ENCODE measurements at places on chromosomes 5 and 9. TPM values are rescaled to one million over a fixed set of nuclear protein-coding genes. Genes with fewer than 3 reads are reported as not detected.

Gene ADAMTS6
- 1.8 TPM for total RNA-seq

Gene IFNA2
- not detected for total RNA-seq

Gene SLC25A48
- not detected for total RNA-seq

Gene TOR1B
- 22.1 TPM for total RNA-seq

Gene TAF11L10
- total RNA-seq: not detected

GRCh38 chr5:52987711-52988331 is 1.3 kb upstream of the ITGA2 start:
- H3K27ac ChIP-seq: no peak overlapping the region
- DNase-seq: no peak
- H3K27me3 ChIP-seq: peaks cover 40% of the 10 kb centered on the region
- H3K4me1 ChIP-seq: peaks cover 32% of the 10 kb centered on the region

DNA sequence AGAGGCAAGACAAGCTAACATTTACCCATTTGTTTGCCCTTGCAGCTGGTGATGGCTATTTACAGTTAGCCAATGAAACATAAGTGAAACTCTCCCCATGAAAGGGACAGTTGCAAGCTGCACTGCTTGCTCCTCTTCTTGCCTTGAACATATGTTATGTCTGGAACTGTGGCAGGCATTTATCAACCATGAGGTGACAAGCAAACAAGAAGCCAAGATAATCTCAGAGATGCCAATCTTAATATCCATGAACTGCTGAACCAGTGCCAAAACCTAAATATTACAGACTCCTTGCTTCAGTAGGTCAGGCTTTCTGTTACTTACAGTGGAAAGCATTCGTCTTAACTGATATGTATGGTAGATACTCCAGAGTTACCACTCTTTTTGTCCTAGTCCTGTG is 133.4 kb downstream of the ACTBL2 start:
- H3K27me3 ChIP-seq: no peaks in the 10 kb centered on the region
- H3K4me1 ChIP-seq: no peaks in the 10 kb centered on the region
- no peak overlapping the region for H3K4me3 ChIP-seq
- H3K36me3 ChIP-seq: no peaks in the 10 kb centered on the region

- no peaks in the 10 kb centered on the region for H3K4me1 ChIP-seq
- no peak overlapping the region for H3K27ac ChIP-seq
- H3K27me3 ChIP-seq: no peaks in the 10 kb centered on the region
- peaks cover 75% of the 10 kb centered on the region for H3K36me3 ChIP-seq
These were observed 92.2 kb downstream of the DOCK8 start for GRCh38 chr9:306907-307306.

DNA sequence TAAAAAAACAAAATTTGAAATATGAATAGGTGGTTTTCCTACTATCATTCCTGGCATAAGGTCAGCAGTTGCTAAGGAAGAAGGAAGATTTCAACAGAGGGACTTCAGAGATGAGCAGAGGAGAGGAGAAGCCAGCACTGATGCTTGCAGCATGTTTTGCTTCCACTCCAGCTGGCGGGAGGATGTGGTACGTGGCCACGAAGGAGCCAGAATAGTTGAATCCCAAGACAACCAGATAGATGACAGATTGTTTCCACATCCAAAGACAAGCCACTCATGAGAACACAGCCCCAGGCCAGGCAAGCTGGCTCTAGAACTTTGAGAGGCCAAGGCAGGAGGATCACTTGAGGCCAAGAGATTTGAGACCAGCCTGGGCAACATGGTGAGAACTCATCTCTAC is 15.1 kb downstream of the TIMD4 start:
- DNase-seq: peak; percentile 77
- no peaks in the 10 kb centered on the region for H3K27me3 ChIP-seq
- H3K4me1 ChIP-seq: peaks cover 47% of the 10 kb centered on the region
- peaks cover 54% of the 10 kb centered on the region for H3K36me3 ChIP-seq

DNA sequence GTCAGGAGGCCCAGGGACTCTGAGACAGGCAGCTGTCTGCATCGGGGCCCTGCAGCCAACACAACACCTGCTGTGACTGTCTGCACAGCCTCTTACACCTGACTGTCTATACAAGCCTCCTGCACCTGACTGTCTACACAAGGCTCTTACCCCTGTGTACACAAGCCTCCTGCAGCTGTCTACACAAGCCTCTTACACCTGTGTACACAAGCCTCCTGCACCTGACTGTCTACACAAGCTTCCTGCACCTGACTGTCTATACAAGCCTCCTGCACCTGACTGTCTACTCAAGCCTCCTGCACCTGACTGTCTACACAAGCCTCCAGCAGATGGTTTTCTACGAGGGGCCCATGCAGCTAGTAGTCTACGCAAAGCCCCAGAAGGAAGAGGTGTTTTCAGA is 18.6 kb downstream of the IRX2 start:
- H3K4me1 ChIP-seq: no peaks in the 10 kb centered on the region
- no peak overlapping the region for H3K27ac ChIP-seq
- no peak overlapping the region for H3K4me3 ChIP-seq
- H3K36me3 ChIP-seq: no peaks in the 10 kb centered on the region
- DNase-seq: no peak

- DNase-seq: peak; percentile 51
- no peak overlapping the region for H3K4me3 ChIP-seq
- no peaks in the 10 kb centered on the region for H3K36me3 ChIP-seq
- peaks cover 11% of the 10 kb centered on the region for H3K27me3 ChIP-seq
- no peaks in the 10 kb centered on the region for H3K4me1 ChIP-seq
These were observed 33.1 kb downstream of the DAB2IP start for GRCh38 chr9:121684381-121685145.

- H3K4me1 ChIP-seq: no peaks in the 10 kb centered on the region
- H3K27ac ChIP-seq: no peak overlapping the region
- H3K27me3 ChIP-seq: peaks cover 36% of the 10 kb centered on the region
- H3K4me3 ChIP-seq: no peak overlapping the region
These were observed 63.3 kb upstream of the SLC30A5 start for GRCh38 chr5:69030358-69031062.

GRCh38 chr5:154044099-154044498 is 5.3 kb downstream of the MFAP3 start:
- no peak overlapping the region for H3K27ac ChIP-seq
- H3K4me3 ChIP-seq: no peak overlapping the region
- H3K27me3 ChIP-seq: no peaks in the 10 kb centered on the region
- no peak for DNase-seq
- H3K4me1 ChIP-seq: peaks cover 59% of the 10 kb centered on the region
- H3K36me3 ChIP-seq: peaks cover 18% of the 10 kb centered on the region

DNA sequence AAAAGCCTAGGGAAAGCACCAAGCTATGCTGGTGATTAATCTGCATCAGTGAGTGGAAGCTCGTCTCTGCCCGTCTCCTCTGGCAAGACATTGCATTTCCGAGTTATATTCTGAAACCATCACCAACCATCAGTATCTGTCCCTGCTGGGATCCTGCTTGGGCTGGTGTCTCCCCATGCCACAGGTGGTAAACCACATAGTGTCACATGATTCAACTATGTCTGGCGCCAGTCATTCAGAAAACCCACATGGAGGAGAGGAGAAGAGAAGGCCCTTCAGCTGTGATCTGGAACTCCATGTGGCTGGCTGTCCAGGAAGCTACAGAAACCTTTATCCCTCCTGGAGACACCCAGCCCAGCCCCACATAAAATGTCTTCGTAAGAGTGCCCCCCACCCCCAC is 4.8 kb downstream of the IL9 start:
- no peak overlapping the region for H3K4me3 ChIP-seq
- H3K4me1 ChIP-seq: peaks cover 11% of the 10 kb centered on the region
- peak; percentile 45 for DNase-seq
- H3K27me3 ChIP-seq: peaks cover 26% of the 10 kb centered on the region

- no peak overlapping the region for H3K4me3 ChIP-seq
- no peaks in the 10 kb centered on the region for H3K4me1 ChIP-seq
- H3K27me3 ChIP-seq: no peaks in the 10 kb centered on the region
- no peaks in the 10 kb centered on the region for H3K36me3 ChIP-seq
- no peak overlapping the region for H3K27ac ChIP-seq
These were observed 412.9 kb upstream of the RGMB start for GRCh38 chr5:98360548-98360947.

DNA sequence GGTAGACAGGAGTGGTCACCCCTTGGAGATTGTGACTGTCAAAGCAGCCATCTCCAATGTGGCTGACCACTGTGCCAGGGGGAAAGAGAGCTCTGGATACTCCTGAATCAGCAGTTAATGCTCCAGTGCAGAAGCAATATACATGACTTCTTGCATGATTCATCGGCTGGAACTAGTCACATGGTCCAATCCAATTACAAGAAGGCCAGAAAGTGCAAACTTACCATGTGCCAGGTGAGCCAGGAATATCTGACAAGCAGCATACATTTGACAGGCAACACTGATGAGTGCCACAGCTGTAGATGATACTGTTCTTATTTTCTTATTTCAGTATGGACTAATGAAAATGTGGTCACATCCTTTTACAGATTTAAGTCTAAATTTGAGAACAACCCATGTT is 440.0 kb upstream of the MPDZ start:
- H3K27ac ChIP-seq: no peak overlapping the region
- no peaks in the 10 kb centered on the region for H3K27me3 ChIP-seq
- DNase-seq: no peak
- H3K4me1 ChIP-seq: no peaks in the 10 kb centered on the region
- H3K36me3 ChIP-seq: no peaks in the 10 kb centered on the region

DNA sequence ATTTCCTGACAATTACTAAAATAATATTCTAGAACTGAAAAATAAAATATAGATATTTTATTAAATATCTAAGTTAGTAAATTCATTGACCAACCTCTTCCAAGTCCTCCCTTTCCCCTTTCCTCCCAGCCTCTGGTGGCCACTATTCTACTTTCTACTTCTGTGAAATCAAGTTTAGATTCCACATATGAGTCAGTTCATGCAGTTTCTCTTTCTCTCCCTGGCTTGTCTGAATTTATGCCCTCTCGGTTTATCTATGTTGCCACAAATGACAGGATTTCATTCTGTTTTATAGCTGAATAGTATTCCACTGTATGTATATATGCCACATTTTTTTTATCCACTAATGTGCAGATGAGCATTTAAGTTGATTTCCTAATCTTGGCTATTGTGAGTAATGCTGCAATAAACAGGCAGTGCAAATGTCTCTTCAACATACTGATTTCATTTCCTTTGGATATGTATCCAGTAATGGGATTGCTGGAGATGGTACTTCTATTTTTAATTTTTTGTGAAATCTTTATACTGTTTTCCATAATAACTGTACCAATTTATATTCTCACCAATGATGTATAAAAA is 52.3 kb downstream of the WDR36 start:
- DNase-seq: no peak
- H3K4me3 ChIP-seq: no peak overlapping the region
- H3K27me3 ChIP-seq: peaks cover 7% of the 10 kb centered on the region
- H3K36me3 ChIP-seq: no peaks in the 10 kb centered on the region
- H3K27ac ChIP-seq: no peak overlapping the region

GRCh38 chr9:89478821-89479668 is 18.9 kb downstream of the SEMA4D start:
- peaks cover 92% of the 10 kb centered on the region for H3K4me1 ChIP-seq
- peak overlapping the region; percentile 91 for H3K27ac ChIP-seq
- no peak for DNase-seq

DNA sequence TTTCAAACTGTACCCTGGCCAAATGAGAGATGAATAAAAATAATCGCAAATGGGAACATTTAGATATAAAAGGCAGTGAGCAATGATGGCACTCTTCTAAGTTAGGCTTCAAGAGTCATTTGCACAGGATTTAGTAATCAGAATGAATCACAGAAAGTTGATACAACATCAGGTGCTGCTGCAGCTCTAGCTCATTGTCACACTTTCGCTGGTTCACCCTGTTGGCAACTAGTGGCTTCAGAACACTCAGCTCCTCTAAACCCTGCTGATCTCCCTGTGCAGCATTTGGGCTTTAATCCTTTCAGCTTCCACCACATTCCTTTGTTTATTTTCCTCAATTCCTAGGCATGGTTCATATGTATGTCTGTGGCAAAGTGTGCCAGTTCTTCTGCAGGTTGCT is 2071.2 kb upstream of the CDH6 start:
- no peak overlapping the region for H3K27ac ChIP-seq
- H3K27me3 ChIP-seq: no peaks in the 10 kb centered on the region
- H3K4me3 ChIP-seq: no peak overlapping the region
- no peaks in the 10 kb centered on the region for H3K36me3 ChIP-seq
- no peaks in the 10 kb centered on the region for H3K4me1 ChIP-seq

DNA sequence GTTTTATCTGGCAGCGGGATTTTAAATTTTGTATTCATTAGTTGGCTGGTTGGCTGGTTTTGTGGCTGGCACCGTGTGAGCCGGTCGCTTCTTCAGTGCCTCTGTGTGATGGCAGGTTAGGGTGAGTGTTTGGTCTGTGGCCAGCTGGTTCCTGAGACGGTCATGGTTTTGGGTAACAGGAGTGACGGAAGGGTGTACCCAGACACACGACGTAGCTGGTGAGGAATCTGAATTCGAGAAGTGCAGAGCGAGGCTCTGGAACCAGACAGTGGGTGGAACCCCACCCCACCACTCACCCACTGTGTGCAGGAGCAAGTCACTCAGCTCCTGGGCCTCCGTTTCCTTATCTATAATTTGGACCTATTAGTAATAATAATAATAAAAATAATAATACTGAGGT is 2.7 kb downstream of the BTNL9 start:
- H3K36me3 ChIP-seq: no peaks in the 10 kb centered on the region
- H3K27ac ChIP-seq: no peak overlapping the region
- H3K27me3 ChIP-seq: peaks cover 24% of the 10 kb centered on the region

GRCh38 chr5:120304663-120305062 is 159.4 kb upstream of the PRR16 start:
- H3K4me3 ChIP-seq: no peak overlapping the region
- H3K27me3 ChIP-seq: no peaks in the 10 kb centered on the region
- no peak for DNase-seq
- H3K36me3 ChIP-seq: no peaks in the 10 kb centered on the region
- H3K27ac ChIP-seq: no peak overlapping the region

DNA sequence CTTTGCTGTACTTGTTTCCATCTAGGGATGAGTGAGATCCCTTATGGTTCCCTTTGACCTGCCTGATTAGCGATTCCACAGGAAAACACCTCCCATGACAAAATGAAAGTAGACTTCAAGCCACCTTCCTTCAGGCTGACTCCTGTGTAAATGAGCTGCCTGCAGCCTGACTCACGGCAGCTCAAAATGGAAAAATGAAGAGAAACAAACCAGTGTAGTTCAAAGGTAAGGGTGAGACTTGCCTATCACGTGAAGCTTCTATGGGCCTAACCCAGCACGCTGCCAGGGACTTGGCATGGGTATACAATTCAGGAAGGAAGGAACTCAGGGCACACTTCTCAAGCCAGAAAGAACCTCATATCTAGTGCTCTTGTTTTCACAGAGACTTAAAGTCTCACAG is 110.1 kb upstream of the LRRTM2 start:
- no peaks in the 10 kb centered on the region for H3K27me3 ChIP-seq
- H3K4me3 ChIP-seq: no peak overlapping the region
- peaks cover 4% of the 10 kb centered on the region for H3K36me3 ChIP-seq
- peaks cover 42% of the 10 kb centered on the region for H3K4me1 ChIP-seq
- DNase-seq: no peak

GRCh38 chr9:76395381-76395780 is 1.2 kb upstream of the RFK start:
- H3K4me3 ChIP-seq: peak overlapping the region; percentile 90
- peaks cover 35% of the 10 kb centered on the region for H3K4me1 ChIP-seq
- no peak for DNase-seq

- no peak overlapping the region for H3K4me3 ChIP-seq
- H3K27ac ChIP-seq: no peak overlapping the region
These were observed 33.6 kb upstream of the LARP1 start for GRCh38 chr5:154721481-154722058.

Data from activated CD8-positive, alpha-beta T cell treated with anti-CD3 and anti-CD28 coated beads, Interleukin-2, amount 10 ng/mL, durations not matched to agents 7 days and 5 days (primary cell).